ENCODE measurements at places on chromosomes 12 and 14.
A peak's percentile ranks its signal among the peaks of the same experiment; 100 is the strongest.

- no peak for DNase-seq
Measured at GRCh38 chr12:75818863-75819262, 212.7 kb downstream of the PHLDA1 start.

DNA sequence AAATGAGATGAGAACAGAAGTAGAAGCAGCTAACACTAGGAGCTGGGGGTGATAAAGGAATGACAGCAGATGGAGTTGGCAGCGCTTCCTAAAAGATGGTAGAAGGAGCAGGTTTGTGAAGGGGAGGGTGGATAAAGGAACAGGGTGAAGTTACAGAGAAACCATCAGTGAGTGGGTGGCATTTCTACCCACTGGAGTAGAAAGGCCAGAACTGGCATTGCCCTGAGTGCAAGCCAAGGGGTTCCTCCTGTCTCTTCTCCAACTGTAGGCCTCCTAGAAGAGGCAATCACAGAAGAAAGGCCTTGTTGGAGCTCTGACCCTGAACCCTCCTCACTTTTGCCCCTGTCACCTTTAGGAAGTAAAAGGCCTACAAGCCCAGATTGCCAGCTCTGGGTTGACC is 2.2 kb downstream of the KRT18 start:
- no peak for DNase-seq

GRCh38 chr12:12562016-12562483 is 613 bp downstream of the DUSP16 start:
- no peak for DNase-seq

GRCh38 chr12:11555743-11556625 is 93.5 kb upstream of the ETV6 start:
- no peak for DNase-seq

DNA sequence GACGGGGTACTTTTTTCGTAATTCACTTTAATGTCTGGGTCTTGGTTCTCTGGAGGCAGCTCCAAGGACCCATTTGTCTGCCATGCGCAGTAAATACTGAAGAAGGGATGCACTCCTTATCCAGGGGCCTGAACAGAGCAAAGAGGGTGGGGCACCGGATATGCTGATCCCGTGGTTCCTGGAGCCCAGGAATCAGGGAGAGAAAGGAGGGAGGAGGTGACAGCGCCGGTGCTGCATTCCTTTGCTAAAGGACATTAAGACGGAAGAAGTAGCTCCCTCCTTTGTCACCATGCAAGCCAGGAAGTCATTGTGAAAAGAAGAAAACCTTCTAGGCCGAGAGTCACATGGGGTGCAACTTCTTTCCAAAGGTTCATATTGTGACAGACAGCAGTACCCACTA is 1057.7 kb downstream of the VRK1 start:
- no peak for DNase-seq

- no peak for DNase-seq
Measured at GRCh38 chr12:42809226-42809625, 219.7 kb upstream of the PRICKLE1 start.

GRCh38 chr12:65754744-65755595 is 69.3 kb upstream of the HMGA2 start:
- no peak for DNase-seq

DNA sequence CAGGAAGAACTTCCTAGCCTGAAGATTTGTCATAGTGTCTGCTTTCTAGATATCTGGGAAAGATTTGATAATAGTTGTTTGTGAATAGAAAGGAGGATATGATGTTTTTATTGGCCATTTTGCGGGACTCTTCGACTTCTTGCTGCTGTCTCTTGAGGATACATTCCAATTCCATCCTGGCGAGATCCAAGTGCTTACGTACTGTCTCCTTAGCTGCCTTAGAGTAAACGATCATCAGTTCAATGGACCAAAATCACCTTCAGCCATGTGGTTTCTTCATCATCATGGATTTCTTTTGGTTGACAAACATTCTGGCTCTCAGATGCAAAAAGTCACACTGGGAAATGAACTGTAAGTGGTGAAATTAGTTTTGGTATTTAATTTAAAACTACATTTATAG is 82.7 kb upstream of the SCN8A start:
- DNase-seq: no peak

- no peak for DNase-seq
Measured at GRCh38 chr12:119642986-119643385, 24.9 kb upstream of the PRKAB1 start.

DNA sequence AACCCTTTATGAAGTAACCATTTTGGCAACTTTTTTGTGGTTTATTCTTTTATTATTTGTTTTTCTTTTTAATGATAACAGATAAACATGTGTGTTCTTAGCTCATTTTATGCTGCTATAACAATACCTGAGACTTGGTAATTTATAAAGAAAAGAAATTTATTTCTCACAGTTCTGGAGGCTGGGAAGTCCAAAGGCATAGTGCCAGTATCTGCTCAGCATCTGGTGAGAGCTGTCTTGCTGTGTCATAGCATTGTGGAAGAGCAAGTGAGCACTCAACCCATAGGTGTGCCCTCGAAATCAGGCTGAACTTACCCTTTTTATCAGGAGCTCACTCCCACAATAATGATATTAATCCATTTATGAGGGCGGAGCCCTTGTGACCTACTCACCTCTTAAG is 8.0 kb upstream of the SCFD1 start:
- no peak for DNase-seq

DNA sequence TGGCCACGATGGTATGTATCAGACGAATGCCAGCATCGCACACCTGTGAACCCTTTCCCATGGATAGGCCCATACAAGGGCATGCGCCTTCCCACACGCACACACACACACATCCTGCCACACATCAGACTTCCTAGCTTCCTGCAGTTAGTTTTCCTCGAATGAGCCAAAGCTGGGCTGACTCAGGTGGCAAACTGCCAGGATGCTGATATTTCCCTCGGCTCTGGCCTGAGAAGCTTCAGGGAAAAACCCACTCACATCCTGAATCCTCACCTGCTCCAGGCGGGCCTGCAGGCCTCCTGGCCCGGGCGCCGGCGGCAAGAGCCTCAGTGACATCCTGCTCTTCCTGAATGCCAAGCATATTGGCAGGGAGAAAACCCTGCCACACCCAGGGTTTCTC is 22.4 kb downstream of the CALM1 start:
- peak; percentile 91 for DNase-seq

GRCh38 chr12:88083634-88084033 is 54.4 kb upstream of the C12orf50 start:
- no peak for DNase-seq

DNA sequence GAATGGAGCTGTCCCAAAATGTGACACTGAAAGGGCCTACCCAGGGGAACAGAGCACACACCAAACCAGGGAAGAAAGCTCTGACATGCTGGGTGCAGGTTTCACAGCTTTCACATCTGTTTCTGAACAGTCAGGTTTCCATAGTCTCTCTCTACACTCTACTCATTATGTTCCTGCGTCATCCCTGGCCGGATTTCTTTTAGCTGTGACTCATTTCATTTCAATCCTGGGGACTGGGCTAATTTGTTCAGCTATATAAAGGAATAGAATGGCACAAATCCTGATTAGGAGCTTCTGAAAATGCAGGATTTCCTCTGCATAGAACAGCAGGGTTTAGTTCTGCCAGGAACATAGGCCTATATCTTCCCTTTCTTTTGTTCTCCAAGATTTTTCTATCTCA is 649.8 kb downstream of the RPS29 start:
- no peak for DNase-seq

DNA sequence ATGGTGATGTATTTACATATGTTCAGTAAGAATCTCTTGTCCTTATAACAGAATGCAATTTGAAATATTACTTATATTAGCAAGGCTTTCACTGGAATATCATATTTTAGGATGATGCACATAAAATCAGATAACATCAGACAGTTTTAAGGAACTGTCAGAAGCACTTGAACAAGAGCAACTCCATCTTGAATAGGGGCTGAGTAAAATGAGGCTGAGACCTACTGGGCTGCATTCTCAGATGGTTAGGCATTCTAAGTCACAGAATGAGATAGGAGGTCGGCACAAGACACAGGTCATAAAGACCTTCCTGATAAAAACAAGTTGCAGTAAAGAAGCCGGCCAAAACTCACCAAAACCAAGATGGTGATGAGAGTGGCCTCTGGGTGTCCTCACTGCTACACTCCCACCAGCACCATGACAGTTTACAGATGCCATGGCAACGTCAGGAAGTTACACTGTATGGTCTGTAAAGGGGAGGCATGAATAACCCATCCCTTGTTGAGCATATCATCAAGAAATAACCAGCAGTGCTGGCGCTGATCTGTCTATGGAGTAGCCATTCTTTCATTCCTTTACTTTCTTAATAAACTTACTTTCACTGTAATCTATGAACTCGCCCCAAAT is 27.6 kb upstream of the ETV6 start:
- no peak for DNase-seq

- no peak for DNase-seq
Measured at GRCh38 chr12:12704593-12705230, 8.7 kb upstream of the GPR19 start.

GRCh38 chr12:90086281-90086680 is 377.6 kb upstream of the ATP2B1 start:
- DNase-seq: no peak

DNA sequence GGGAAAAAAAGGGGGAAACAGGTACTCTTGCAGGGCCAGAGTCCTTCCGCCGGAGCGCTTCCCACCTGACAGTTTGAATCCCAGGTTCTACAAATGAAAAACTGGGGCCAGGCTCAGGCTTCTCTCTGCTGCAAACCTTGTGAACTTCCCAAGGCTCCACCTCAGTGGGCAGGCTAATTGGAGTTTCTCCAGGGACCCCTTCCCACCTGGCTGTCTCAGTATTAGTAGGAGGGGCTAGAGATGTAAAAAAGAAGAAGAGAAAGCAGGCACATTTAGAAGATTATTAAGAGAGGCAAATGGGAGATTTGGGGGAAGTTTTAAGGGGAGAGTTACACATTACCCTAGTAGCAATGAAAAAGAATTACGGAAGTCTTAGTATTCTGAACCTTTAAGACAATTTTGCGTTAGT is 20.0 kb upstream of the CLEC2D start:
- DNase-seq: no peak

- DNase-seq: no peak
Measured at GRCh38 chr12:125406131-125406530, 340.9 kb downstream of the AACS start.

- no peak for DNase-seq
Measured at GRCh38 chr12:106586803-106587684, 4.2 kb downstream of the RFX4 start.

- DNase-seq: no peak
Measured at GRCh38 chr12:68227356-68227755, 1.7 kb upstream of the IL26 start.

GRCh38 chr12:110756611-110757010 is 13.9 kb upstream of the PPP1CC start:
- DNase-seq: no peak

- DNase-seq: no peak
Measured at GRCh38 chr14:65991104-65991503, 495.1 kb upstream of the CCDC196 start.

DNA sequence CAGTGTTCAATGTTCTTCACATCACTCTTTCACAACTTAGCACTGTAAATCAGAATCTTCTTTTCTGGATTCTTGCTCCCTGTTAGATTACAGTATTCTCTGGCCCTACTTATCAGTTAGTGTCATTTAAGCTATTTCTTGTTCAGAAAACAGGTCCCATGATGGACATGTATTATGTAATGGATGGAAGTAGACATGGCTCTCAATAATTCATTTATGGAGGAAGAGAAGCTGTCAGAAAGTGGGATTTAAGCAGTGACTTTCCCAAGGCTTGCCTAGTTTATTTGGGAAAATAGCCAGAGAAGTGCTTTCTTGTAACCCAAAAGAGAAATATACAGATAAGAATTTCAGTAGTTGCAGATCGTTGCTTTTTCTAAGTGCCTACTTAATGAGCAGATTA is 1.6 kb downstream of the ERC1 start:
- DNase-seq: no peak

DNA sequence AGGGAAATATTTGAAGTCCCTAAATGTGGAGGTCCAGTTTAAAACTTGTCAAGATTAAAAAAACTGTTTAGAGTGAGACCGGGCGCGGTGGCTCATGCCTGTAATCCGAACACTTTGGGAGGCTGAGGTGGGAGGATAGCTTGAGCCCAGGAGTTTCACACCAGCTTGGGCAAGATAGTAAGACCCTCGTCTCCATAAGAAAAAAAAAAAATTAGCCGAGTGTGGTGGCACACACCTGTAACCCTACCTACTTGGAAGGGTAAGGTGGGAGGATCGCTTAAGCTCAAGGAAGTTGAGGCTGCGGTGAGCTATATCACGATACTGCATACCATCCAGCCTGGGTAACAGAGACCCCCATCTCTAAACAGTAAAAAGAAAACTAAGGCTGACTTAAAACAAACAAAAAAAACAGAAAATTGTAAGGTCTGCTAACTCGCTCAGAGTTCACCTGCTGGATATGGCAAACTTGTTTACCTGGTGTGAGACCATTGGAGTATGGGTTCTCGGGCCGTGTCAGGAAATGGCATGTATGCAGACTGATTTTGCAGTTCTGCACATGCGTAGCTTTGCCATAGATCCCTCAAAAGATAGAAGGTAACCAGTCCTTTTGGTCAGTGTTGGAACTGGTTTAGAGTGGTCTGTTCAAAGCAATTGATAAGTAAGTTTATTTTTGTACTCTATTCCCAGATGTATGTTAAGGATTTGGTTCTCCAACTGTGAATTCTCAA is 2.1 kb downstream of the RNF10 start:
- DNase-seq: no peak

DNA sequence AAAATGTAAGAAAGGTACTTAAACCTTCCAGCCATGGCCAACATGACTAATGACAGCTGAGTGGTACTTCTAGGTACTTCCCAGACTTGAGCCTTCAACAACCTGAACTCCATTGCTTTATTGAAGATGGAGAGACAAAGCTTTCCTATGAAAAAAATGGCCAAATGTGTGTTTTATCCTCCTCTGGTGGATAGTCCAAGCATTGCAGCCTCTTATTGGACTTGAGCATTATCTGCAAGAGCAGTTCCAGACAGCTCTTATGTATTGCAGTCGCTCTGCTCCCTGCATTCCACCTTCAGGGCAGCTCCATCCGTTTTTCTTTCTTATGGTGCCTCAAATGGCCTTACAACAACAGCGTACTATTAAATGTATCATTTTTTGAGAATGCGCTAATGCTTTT is 588.2 kb downstream of the NRXN3 start:
- no peak for DNase-seq

- no peak for DNase-seq
Measured at GRCh38 chr14:90665321-90666000, 150.8 kb downstream of the TTC7B start.

DNA sequence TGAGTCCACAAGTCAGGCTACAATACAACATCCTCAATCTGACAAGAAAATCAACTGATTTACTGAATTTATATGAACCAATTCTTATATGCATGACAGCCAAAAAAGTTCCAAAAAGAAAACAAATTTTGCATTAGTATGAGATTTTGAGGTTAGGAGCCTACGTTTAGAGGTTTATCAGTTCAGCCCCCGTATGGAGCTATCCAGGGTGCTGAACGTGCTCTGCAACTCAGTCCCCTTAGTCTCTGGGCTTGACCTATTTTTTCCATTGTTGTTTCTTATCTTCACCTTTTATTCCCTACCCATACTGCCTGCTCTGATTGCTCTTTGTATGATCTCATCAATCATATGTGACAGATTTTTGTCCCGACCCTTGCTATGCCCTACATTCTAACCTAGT is 693.0 kb downstream of the NRXN3 start:
- no peak for DNase-seq
